ENCODE measurements at places on chromosomes 2 and 18.

DNA sequence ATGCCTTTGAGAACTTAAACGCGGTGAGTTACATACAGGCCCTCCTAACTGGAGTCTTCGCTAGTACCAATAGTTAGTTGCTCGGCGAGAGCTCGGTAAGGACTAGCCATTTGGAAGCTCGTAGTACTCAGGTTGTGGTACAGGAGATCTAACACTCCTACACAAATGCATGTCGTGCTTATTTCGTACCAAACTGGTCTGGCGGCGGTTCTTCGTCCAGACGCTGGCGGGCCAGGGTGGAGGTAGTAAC lies 346 bp upstream of the VRK2 start:
- peak overlapping the region; percentile 90 for H3K4me3 ChIP-seq
- peaks cover 18% of the 10 kb centered on the region for H3K36me3 ChIP-seq
- no peak for DNase-seq
- no peaks in the 10 kb centered on the region for H3K27me3 ChIP-seq
- H3K27ac ChIP-seq = peak overlapping the region; percentile 93

- no peak for DNase-seq
- H3K4me3 ChIP-seq = no peak overlapping the region
- no peak overlapping the region for H3K27ac ChIP-seq
- H3K27me3 ChIP-seq = no peaks in the 10 kb centered on the region
- no peaks in the 10 kb centered on the region for H3K36me3 ChIP-seq
Observed at GRCh38 chr2:161104054-161104553, 56.1 kb upstream of the TANK start.

DNA sequence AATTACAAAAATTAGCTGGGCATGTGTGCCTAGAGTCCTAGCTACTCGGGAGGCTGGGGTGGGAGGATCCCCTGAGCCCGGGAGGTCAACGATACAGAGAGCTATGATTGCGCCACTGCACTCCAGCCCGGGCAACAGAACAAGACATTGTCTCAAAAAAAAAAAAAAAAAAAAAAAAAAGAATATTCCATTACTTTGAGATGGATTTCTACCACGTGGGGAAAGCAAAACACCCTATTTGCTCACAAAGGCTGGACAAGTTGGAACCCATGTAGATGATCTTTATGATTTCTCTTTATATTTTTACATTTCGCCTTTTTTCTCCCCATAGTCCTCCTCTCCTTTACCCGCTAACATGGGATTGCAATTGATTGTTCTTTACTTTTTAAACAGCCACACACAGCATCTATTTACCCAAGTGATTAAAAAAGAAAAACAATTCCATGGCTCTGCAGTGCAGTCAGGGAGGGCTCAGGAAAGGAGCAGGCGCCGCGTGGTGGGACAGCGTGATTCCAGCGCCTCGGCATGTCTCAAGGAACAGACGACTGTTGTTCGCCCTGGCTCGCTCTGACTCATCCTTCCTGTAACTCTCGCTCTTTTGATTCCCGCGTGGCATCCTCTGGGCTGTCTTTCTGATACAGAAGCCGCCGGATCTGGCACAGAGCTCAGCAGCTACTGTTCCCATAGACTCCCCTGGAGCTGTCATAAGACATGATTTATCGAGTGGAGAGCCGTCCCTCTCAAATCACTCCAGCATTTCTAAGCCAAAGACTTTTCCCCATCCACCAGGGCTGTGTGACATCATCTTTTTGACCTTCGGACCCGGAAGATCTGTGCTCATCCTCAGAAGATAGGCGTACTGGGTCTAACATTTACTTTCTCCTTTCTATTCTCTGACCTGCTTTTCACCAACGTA lies 230.4 kb upstream of the AGAP1 start:
- H3K27ac ChIP-seq = no peak overlapping the region
- H3K36me3 ChIP-seq = no peaks in the 10 kb centered on the region
- no peaks in the 10 kb centered on the region for H3K4me1 ChIP-seq
- H3K27me3 ChIP-seq = peaks cover 6% of the 10 kb centered on the region
- no peak overlapping the region for H3K4me3 ChIP-seq

DNA sequence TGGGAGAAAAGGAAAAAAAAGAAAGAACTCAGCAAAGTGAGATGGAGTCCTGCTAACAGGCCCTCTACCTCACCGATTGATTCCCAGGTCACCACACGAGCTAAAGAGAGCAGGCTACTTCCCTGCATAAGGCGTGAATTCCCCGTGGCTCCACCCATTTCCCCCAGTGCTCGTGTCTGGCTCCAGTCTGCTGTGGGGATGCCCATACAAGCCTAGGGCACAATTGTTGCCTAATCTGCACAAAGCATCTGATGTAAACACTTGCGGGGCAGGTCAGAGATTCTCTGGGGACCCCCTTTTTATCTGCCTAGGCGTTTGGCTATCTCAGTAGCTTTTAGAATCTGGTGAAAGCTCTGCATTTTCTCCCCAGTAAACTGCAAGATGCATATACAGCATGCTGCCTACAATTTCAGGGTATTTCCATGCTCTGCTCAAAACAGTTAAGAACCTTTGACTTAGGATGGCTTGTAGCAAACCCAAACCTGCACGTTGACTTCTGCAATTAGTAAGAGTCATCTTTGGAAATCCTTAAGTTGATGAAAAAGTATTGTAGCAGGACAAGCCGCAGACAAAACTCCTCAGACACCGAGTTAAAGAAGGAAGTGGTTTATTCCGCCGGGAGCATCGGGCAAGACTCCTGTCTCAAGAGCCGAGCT lies 34.8 kb downstream of the MYO3B start:
- H3K4me1 ChIP-seq = no peaks in the 10 kb centered on the region
- no peaks in the 10 kb centered on the region for H3K36me3 ChIP-seq
- no peak for DNase-seq

- no peak overlapping the region for H3K4me3 ChIP-seq
- H3K27me3 ChIP-seq = no peaks in the 10 kb centered on the region
- H3K27ac ChIP-seq = no peak overlapping the region
- peaks cover 24% of the 10 kb centered on the region for H3K4me1 ChIP-seq
Observed at GRCh38 chr2:71937396-71937795, 210.3 kb downstream of the CYP26B1 start.

- peaks cover 12% of the 10 kb centered on the region for H3K4me1 ChIP-seq
- no peak overlapping the region for H3K27ac ChIP-seq
- DNase-seq = no peak
- no peaks in the 10 kb centered on the region for H3K36me3 ChIP-seq
- H3K27me3 ChIP-seq = no peaks in the 10 kb centered on the region
Observed at GRCh38 chr2:134416637-134417036, 162.8 kb downstream of the MGAT5 start.

DNA sequence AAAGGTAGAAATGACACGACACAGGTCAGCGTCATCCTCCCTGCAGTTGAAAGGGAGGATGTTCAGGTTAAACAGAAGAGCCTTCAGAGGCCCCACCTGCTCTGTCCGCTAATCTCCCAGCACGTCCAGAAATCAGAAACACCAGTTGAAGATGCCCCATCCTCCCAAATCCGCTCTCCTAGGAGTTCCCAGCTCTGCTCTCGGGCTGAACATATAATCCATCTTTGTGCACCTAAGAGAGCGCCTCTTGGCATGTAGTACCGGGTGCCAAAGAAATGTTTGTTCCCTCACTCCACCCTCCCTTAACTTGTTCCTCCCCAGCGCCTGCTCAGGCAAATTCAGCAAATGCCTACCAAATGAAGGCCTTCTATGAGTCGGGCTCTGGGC lies 145.2 kb upstream of the SMAD2 start:
- no peak overlapping the region for H3K4me3 ChIP-seq
- no peaks in the 10 kb centered on the region for H3K36me3 ChIP-seq
- no peaks in the 10 kb centered on the region for H3K27me3 ChIP-seq
- H3K27ac ChIP-seq = no peak overlapping the region
- peaks cover 3% of the 10 kb centered on the region for H3K4me1 ChIP-seq
- DNase-seq = no peak

GRCh38 chr2:45809205-45809604 lies 157.7 kb downstream of the PRKCE start:
- H3K4me1 ChIP-seq = peaks cover 25% of the 10 kb centered on the region
- H3K36me3 ChIP-seq = no peaks in the 10 kb centered on the region
- H3K27ac ChIP-seq = no peak overlapping the region
- no peak for DNase-seq
- H3K4me3 ChIP-seq = no peak overlapping the region

GRCh38 chr2:222355860-222356259 lies 57.1 kb upstream of the PAX3 start:
- no peaks in the 10 kb centered on the region for H3K4me1 ChIP-seq
- no peak overlapping the region for H3K27ac ChIP-seq
- no peaks in the 10 kb centered on the region for H3K27me3 ChIP-seq
- no peak for DNase-seq
- H3K36me3 ChIP-seq = no peaks in the 10 kb centered on the region

- H3K4me1 ChIP-seq = peaks cover 95% of the 10 kb centered on the region
- H3K4me3 ChIP-seq = peak overlapping the region; percentile 58
- no peaks in the 10 kb centered on the region for H3K36me3 ChIP-seq
- H3K27me3 ChIP-seq = no peaks in the 10 kb centered on the region
- DNase-seq = no peak
Observed at GRCh38 chr2:177242121-177242987, 22.2 kb downstream of the NFE2L2 start.

GRCh38 chr2:201220102-201220570 lies 37.2 kb downstream of the CASP10 start:
- H3K27ac ChIP-seq = no peak overlapping the region
- H3K27me3 ChIP-seq = no peaks in the 10 kb centered on the region
- H3K36me3 ChIP-seq = no peaks in the 10 kb centered on the region
- no peak overlapping the region for H3K4me3 ChIP-seq

DNA sequence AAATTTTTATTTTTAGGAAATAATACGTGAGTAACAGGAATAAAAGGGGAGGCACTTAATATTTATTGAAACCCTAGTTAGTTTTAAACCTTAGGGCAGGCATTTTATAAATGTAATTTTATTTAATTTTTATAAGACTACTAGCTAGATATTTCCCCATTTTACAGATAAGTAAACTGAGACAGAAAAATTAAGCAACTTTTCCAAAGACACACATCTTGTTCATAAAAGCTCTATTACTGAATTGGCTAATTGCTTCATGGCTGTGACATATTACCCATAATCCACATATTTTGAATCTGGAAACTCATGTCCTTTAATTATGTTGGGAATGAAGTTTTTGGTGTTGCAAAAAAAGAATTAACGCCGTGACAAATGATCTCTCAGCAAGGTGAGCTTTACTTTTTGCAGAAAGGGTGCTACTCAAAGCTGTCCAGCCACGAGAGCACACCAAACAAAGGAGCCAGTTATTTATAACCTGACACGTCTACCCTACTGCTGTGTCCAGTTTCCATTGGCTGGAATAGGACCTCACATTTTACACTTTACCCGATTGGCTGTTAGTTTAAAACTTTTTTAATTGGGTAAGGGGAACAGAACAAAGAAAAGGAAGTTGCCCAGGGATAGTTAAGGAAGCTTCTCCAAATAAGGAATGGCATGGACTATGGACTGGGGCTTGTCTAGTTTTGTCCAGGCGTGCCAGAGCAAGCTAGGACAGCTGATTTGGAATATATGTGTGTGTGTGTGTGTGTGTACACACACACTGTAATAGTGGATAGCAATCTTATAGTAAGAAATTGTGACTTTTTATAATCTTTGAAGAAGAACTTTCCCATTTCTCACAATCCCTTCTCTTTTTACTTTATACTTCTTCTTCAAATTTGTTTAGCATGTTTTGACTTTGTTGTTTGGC lies 54.2 kb downstream of the COMMD1 start:
- no peak for DNase-seq
- H3K27me3 ChIP-seq = no peaks in the 10 kb centered on the region
- H3K36me3 ChIP-seq = no peaks in the 10 kb centered on the region
- H3K4me1 ChIP-seq = no peaks in the 10 kb centered on the region
- no peak overlapping the region for H3K4me3 ChIP-seq

- DNase-seq = peak; percentile 49
- no peaks in the 10 kb centered on the region for H3K36me3 ChIP-seq
- H3K27ac ChIP-seq = no peak overlapping the region
- no peak overlapping the region for H3K4me3 ChIP-seq
Observed at GRCh38 chr2:88187038-88187676, 17.0 kb downstream of the THNSL2 start.

GRCh38 chr2:236865052-236865451 lies 220.6 kb upstream of the COPS8 start:
- no peaks in the 10 kb centered on the region for H3K4me1 ChIP-seq
- no peak overlapping the region for H3K27ac ChIP-seq
- DNase-seq = no peak
- no peaks in the 10 kb centered on the region for H3K36me3 ChIP-seq
- H3K4me3 ChIP-seq = no peak overlapping the region

GRCh38 chr18:21853016-21853415 lies 112.4 kb downstream of the MIB1 start:
- H3K4me1 ChIP-seq = peaks cover 17% of the 10 kb centered on the region
- no peaks in the 10 kb centered on the region for H3K27me3 ChIP-seq
- H3K4me3 ChIP-seq = no peak overlapping the region
- DNase-seq = no peak

DNA sequence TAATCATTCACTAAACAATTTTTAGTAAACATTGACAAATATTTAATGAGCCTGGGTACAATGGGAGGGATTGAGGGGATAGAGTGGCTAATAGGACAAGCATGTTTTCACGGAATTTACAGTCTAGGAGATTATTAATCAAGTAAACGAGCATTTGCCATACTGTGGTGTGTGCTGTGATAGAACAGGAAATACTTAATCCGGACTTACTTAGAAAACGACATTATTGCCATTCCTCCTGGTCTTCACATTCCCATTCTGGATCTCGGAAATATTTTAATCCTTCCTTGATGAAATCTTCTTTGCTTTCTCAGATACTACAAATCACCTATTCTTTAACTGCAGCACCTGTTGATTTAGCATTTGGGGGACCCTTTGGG lies 905 bp downstream of the TTLL4 start:
- peak overlapping the region; percentile 91 for H3K4me3 ChIP-seq
- no peak for DNase-seq
- no peaks in the 10 kb centered on the region for H3K36me3 ChIP-seq

DNA sequence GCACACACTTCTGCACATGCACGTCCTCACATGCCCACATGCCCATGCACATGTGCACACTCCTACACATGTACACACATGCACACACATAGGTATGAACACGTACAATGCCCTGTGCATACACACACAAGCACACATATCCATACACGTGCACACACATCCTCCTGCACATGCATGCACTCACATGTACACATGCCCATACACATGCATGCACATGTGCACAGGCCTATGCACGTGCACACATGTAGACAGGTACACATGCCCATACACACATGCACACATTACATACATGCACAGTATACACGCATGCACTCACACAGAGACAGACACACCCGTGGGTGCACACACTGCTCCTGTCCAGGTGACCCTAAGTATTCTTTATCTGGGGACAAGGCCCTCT lies 34.3 kb downstream of the GPC1 start:
- DNase-seq = no peak
- no peaks in the 10 kb centered on the region for H3K36me3 ChIP-seq
- H3K4me1 ChIP-seq = no peaks in the 10 kb centered on the region
- no peak overlapping the region for H3K4me3 ChIP-seq
- H3K27ac ChIP-seq = no peak overlapping the region
- no peaks in the 10 kb centered on the region for H3K27me3 ChIP-seq

- H3K36me3 ChIP-seq = no peaks in the 10 kb centered on the region
- peaks cover 6% of the 10 kb centered on the region for H3K27me3 ChIP-seq
- no peak overlapping the region for H3K27ac ChIP-seq
- peaks cover 3% of the 10 kb centered on the region for H3K4me1 ChIP-seq
Observed at GRCh38 chr2:65662654-65663432, 230.4 kb upstream of the SPRED2 start.
